ENCODE measurements at places on chromosomes 5 and 9. TPM values are rescaled to one million over a fixed set of nuclear protein-coding genes. Genes with fewer than 3 reads are reported as not detected.

DNA sequence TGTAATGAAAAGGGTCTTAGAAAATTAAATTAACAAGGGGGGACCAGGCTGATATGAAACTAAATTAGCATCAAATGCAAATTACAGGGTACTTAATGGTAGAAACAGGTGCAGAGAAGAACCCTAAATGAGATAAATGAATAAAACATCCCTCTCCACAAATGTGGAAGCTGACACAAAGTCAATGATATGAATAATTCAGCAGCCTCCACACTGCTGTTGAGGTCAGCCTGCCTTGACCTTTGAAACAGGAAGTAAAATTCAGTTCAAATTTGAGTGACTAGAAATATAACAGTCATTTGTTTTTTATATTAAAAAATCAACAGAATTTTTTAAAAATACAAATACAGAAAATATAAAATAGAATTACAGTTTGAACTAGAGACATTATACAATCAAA, 40.0 kb downstream of the EBF1 start:
- no peak for DNase-seq

Gene RAI14
- 26.3 TPM for total RNA-seq

Gene IER5L
- total RNA-seq: 5.4 TPM

Gene C7
- total RNA-seq: 429 TPM

DNA sequence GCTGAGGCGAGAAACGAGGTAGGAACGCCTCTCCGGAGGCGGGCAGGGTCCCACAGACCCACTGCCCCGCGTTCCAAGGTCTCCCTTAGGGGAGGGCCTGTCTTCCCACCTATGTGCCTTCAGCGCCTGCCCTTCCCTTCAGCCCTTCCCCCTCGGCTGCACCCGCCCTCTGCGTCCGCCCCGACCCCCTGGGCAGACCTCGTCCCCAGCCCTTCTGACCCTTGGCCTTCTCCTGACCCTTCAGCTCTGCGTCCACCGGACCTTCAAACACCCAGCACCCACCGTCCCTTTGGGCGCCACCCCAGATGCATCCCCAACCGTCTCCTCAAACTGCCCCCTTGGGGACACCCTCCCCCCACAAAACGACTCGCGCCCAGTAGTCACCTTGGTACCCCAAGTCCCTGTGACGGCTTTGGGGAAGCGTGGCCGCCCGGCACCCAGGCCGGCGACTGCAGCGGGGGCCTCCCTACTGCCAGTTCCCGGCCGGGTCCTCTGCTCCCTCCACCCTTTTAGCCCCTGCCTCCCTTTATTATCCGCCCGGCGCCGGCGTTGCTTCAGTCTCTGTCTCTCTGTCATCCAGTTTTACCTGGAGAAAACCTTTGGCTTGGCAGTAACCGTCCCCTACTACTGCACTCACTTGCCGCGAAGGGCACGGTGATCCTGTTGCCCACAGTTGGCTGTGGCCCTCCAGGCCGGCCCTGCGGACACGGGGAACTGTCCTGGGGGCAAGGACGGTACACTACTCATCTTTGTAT, 421 bp downstream of the RUSC2 start:
- DNase-seq: peak; percentile 39

- no peak for DNase-seq
Measured at GRCh38 chr5:89003563-89004036, 120.6 kb upstream of the MEF2C start.

Gene UNC5A
- 0.35 TPM for total RNA-seq

DNA sequence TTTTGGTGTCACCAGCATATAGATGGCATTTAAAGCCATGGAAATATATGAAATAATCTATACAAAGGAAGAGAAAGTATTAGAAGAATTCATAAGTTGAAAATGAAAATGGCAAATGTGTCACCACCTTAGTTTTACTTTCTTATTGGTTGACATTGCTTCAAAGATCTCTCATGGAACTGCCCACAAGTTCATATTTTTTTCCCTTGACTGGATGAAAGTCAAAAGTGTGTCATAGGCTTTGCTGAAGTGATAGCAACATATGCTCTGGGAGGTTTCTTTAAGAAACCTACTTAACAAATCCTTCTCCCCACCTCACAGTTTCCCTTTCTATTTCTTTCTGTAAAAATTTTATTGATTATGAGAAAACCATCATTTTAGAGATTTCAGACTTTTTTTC, 127.2 kb downstream of the VPS13A start:
- no peak for DNase-seq

Gene F2RL2
- total RNA-seq: 0.09 TPM

Gene TRPM3
- total RNA-seq: 0.71 TPM

All from left cardiac atrium (tissue), 4 donors.